ENCODE measurements at places on chromosomes 5 and 9.

DNA sequence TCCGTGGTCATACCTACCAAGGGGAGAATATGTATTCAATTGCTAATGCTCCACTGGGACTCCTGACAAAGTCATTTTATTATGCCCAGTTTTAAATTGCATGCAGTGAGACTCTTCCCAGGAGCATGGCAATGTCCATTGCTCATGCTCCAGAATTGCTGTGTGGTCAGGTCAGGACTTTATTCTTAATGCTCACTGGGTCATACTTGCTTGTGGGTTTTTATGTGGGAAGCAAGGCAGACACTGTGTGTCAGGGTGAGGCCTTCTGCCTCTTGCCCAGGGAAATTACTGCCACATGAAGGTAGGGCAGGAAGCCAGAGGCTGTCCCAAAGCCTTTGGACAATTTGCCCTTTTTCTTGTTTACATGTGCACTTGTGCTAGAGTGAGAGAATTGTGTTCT lies 164.6 kb upstream of the MEF2C start:
- no peak for DNase-seq

DNA sequence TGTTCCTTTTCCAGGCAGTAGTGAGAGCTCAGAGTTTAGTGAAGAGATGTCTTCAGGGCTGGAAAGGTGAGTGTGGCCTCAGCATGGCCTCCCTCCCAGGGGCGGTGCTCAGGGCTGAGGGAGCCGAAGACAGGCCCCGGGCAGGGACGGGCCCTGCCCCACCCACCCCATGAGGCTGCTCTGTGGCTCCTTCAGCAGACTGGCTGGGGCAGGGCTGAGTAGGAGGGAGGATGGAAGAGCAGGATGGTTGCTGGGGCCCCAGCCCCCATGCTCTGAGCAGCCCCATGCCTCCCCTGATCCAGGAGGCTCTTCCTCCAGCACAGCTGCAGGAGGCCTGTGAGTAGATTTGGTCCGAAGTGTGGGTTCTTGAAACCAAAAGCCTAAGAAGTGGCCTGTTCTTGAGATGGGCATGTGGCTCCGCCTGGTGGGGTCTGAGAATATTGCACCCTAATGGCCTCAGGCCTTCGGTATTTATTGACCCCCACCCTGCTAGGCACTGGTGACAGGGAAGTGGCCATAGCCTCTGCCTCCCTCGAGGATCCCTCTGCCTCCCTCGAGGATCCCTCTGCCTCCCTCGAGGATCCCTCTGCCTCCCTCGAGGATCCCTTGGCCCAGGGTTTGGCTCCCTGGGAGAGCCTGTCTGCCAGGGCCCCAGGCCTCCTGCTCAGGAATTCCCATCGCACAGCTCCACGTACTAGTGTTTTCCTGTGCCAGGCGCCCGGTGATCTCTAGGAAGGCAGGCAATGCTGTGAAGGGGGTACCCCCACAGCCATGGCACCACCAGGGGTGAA lies 65.4 kb upstream of the GARNL3 start:
- peak; percentile 75 for DNase-seq

DNA sequence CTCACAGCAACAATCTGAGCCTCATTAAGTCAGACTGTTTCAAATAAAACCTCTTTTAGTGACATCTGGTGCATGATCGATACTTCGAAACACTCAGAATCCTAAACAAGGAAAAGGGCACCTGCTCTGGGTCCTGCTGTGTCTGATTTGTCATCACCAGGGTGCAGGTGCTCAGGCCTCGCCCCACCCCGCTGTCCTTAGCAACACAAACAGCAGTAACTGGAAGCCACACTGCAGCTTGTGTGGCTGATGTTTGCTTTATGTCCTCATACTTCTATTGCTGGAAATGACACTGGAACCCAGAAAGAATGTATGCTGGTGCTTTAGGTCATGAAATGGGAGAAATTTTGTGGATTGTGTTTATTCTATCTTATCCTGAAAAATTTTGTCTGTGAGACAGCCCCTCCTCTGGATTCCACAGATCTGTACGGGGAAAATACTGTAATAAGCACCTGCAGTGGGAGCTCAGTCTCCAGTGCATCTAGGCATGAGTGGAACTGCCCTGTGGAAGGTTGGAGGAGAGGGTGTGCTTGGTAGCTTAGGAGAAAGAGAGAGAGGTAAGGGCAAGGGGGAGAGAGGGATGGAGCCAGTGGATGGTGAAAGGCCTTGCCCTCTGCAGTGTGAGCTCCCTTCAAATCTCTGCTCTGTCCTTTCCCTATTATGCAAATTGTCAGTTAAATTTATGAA lies 284.2 kb downstream of the SMARCA2 start:
- no peak for DNase-seq

DNA sequence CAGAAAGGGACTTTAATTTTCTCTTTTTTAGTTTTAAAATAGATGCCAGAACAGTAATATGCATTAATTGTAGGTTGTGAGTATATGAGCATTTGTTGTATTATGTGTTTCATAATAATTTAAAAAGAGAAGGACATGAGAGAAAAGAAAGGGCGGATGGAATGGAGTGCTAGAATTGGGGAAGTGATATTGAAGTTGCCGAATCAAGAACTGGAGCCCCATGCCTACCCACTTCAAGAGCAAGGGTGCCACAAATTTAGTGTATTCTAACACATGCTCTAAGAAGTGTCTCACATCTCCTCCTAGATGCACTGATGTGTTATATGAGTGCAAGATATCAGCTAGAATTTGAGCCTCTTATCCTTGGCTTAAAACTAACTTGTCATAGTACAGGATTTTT lies 43.6 kb upstream of the FYB1 start:
- DNase-seq, result no peak

GRCh38 chr5:20536813-20537212 lies 548.8 kb upstream of the CDH18 start:
- no peak for DNase-seq

DNA sequence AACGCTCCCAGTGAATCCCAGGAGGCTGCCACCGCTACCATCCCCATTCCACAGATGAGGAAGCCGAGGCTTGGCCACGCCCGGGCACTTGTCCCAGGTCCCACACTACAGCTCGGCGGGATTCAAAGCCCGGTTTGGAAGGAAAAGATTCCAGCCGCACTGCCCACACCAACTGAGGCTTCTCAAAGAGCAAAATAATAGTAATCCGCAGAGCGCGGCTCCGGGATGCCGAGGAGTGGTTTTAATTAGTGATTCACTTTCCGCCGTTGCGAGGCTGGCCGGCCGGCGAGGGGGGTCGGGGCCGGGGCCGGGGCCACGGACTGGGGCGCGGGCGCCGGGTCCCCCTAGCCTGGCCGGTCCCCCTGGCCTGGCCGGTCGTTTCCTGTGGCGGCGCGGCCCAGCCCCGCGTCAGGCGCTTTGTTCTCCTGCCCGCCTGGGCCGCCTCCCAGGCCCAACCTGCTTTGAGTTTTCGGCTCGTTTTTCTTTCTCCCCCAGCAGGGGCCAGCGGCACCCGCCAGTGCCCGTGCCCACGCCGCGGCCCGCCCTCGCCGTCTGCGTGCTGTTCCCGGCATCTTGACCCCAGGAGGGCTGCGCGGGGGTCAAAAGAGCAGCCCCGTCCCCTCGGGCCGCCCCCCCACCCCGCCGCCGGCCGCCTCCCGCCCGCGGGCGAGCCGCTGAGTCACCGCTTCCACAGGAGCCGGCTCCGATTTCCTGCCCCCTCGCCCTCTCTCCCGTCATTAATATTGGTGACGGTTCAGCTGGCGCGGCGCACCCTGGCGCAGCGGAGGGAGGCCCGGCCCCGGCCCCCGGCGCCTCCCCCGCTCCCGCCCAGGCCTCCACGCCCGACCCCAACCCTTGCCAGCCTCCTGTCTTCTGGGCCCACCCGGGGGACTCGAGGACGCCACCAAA lies 31.2 kb downstream of the FGF18 start:
- DNase-seq, result peak; percentile 12

- DNase-seq, result no peak
Observed at GRCh38 chr9:30015073-30015472, 2369.4 kb upstream of the ACO1 start.

DNA sequence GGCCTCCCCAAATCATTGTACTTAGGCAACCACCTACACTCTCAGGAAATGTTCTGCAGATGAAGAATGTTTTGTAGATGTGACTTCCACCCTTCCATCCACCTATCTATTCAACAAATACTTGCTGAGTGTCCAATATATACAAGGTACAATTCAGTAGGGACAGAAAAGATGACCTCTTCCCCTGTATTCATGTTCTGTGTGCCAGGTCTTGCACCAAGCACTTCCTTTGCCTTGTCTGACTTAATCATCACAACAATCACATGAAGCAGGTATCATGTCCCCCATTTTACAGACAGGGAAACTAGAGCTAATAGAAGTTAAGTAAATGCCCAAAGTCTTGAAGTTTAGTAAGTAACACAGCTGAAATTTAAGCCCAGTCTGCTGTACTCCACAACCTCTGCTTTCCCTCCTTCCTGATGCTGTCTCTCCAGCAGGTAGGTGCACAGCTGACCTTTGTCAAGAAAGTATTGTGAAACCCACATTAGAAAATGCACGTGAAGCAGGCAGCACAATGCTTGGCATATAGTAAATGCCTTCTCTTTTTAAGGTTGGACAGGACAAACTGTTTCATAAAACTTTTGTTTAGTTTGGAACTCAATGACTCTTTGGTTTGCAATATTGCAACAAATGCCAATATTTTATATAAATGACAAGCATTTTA lies 296.5 kb downstream of the DEPDC1B start:
- DNase-seq, result no peak

- no peak for DNase-seq
Observed at GRCh38 chr9:118189615-118190014, 485.4 kb downstream of the TLR4 start.

- no peak for DNase-seq
Observed at GRCh38 chr5:143618141-143618540, 193.8 kb upstream of the HMHB1 start.

DNA sequence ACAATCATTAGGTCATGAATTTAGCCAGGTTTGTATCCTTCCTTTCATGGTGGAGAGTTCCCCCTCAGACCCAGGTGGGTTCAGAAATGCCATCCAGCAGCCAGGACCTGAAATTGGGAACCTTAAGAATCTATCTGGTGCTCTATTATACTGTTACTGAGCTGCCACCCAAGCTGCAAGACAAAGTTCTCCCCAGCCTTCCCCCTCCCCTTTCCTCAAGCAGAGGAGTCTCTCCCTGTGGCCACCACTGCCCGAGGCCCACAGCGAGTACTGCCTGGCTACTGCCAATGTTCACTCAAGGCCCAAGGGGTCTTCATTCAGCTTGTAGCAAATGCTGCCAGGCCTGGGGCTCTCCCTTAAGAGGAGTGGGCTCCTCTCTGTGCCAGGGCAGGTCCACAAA lies 133.8 kb downstream of the TMEM38B start:
- no peak for DNase-seq

- DNase-seq, result no peak
Observed at GRCh38 chr5:66742083-66742895, 146.1 kb downstream of the MAST4 start.

GRCh38 chr5:86232246-86232645 lies 385.5 kb upstream of the COX7C start:
- no peak for DNase-seq

DNA sequence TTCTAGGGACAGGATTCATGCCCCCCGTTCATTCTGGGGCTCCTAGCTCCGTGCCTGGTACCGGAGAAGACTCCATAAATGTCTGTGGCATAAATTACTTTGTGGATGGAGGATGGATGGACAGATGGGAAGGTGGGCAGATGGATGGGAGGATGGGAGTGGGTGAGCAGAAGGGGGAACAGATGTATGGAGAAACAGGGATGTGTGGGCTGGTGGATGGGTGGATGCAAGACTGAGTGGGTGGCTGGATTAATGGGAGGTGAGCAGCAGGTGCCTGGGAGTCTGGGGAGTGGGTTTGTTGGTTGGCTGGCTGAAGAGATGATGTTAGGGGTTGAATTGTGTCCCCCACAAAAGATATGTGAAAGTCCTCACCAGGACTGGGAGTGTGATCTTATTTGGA lies 43.5 kb downstream of the SARDH start:
- no peak for DNase-seq

- DNase-seq, result no peak
Observed at GRCh38 chr5:156359476-156359875, 32.5 kb downstream of the SGCD start.

DNA sequence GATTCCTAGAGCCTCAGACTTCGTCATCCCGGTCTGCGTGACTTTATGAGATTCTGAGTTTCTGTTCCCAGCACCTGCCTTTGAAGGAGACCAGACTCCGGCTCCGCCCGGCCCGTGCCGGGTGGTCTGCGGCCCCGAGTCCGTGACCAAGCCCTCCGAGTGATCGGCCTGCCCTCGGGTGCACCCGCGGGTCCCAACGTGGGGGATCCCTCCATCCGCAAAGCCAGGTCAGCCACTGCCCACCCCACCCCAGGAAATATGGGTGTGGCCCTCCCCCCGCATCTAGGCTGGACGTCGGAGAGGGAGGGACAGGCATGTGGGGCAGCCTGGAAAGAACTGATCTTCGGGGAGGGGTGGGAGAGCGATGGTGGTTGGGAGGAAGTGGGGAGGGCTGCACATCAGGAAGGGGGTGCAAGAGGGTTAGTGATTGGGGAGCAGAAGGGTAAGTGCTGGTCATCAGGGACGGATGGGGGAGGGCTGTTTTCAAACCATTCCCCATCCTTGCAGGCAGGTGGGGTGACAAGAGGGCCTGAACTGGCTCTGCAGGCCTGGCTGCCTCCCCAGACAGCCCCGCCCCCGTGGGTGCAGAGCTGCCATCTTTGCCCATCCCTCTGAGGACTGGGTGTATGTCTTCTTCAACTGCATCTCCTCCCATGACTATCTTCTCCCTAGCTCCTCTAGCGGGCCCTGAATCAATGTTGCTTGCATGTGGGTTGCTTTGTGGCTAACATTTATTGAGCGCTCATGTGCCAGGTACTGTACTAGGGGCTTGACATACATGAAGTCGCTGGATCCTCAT lies 747 bp downstream of the LRSAM1 start:
- peak; percentile 39 for DNase-seq

All from stimulated activated CD4-positive, alpha-beta T cell treated with anti-CD3 and anti-CD28 coated beads, Interleukin-12 subunit alpha, Interleukin-12 subunit beta, amount 100 ng/mL, for 4 hours (primary cell).